ENCODE measurements at places on chromosomes 12 and 14.

- DNase-seq: no peak
These were observed 1.2 kb upstream of the PA2G4 start for GRCh38 chr12:56103066-56103711.

DNA sequence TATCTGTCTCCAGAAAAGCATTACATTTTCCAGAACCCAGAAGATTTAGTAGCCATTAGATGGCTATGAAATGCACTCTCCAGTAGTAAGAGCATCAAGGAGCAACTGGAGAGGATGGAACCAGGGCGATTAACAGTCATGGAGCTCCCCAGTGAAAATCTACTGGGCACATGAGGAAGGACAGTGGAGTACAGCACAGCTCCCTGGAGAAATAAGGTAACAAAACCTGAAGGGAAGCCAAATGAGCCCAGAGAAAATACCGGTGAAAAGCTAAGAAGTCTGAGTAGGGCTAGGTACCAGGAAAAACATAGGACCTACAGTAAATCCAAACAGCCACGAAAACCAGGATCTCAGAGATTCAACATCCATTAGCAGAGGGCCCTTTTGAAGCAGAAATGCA lies 21.6 kb downstream of the SOX5 start:
- no peak for DNase-seq

DNA sequence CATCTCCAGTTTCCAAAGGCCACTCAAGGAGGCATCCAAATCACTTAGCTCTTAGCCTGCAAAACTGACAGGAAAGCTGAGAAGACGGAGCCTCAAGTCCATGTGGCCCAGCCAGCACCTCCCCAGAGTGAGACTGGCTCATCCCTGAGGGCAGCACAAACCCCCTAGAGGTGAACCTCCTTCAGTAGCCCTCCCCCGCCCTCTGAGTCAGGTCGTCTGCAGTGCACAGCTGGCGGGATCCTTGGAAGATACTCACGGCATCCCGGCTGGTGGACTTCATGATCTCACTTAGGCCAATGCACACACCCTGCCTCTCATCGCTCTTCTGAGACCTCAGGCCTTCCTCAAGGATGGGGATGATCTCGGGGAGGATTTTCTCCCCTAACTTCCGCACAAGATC lies 24.1 kb upstream of the RAB35 start:
- DNase-seq: no peak

DNA sequence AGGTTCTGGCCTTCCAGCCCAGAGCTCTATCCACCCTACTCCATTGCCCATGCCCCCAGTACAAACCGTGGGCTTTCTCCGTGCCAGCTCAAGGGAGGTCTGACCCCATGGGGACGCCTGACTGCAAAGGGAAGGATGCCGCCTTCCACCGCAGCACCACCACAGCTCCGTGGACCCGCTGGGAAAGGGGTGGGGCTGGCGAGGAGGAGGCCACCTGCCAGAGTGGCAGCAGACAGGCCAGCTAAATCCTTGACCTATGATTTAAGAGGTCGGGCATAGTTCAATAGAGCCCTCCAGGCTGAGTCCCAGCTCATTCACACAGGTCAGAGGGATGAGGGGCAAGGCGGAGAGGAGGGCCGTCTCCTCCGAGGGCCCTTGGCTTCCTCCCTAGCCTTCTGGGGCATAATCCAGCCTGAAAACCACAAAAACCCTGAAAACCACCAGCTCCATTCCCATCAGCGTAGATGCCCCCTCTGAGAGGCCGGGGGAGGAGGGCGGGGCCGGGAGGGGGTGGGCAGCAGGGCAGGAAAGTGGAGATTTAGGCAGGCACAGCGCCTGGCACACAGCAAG lies 14.9 kb upstream of the FIGNL2 start:
- DNase-seq: no peak

DNA sequence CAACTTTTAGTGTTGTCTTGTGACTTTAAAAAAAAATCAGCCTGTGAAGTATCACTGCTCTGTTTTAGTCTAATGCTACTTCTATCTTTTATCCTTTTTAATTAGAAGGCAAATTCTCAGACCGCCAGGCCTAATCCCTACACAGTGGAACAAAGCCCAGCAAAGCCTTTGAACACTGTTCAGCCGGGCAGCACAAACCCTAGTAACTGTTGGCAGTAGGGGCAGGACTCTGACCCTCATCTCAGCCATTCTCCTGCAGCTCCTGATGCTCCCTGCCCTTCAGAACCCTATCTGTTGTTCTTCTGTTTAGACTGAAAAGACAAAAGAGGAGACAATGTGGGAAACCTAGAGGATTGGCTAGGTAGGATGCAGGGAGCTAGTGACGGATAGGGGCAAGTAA lies 78.0 kb upstream of the OTX2 start:
- DNase-seq: no peak

GRCh38 chr12:39905152-39905551 lies 200.7 kb downstream of the SLC2A13 start:
- DNase-seq: peak; percentile 30

DNA sequence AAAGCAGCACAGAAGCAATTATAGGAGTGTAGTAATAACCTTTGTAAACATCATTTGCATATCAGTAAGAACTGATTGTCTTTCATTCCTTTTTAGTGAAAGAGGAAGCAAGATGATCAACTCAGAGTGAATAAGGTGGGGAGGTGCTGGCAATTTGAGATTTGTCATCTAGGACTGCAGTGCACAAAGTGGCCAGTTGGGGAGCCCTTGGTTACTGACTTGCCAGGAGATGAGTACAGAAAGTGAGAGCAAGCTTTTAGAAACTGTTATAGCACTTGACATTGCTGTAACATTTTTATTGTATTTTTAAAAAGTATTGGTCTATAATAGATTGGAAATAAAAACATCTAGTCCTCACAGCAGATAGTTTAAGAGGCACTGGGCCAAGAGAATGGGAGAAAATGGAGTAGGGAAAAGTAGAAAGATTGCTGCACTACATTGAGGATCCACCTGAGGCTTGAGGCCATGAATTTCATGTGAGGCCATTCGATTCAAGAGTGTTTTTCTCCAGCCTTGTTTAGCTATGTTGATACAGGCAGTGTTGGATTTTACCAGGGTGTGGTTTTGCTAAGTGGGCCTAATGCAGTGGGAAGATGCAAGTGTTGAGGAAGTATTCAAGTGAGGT lies 98.2 kb downstream of the SNAPC1 start:
- peak; percentile 47 for DNase-seq

DNA sequence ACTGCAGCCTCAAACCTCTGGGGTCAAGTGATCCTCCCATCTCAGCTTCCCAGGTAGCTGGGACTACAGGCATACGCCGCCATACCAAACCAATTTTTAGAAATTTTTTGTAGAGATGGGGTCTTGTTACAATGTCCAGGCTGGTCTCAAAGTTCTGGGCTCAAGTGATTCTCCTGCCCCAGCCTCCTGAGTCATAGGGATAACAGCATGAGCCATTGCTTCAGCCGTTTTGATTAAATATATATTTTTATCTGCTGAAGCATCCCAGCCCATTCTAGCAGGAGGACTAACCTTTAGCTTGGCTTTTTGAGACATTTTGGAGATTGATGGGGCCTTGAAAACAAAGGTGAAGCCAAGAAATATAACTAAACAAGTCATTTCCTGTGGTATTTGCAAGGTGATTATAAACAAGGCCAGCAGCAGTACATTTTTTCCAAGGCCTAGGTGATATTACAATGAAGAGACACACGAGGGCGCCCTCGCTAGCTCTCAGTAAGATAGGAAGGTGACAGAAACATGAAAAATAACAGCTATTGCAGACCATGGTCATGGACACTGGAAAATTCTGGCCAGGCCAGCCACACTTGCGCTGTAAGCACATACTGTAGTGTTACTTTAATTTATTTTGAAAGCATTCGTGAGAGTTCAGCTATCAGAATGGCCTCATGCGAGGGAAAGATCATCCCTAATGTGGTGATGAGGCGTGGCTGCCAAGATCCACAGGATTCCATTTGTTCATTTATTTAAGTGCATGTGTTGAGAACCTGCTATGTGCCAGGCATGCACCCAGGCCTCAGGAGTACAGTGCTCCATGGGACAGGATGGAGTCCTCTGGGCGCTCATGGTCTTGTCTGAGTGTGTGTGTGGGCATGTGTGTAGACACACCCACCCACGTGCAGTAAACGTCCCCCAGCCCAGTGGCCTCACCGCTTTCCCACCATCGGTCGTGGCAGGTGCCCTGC lies 63.5 kb downstream of the DGLUCY start:
- peak; percentile 56 for DNase-seq

DNA sequence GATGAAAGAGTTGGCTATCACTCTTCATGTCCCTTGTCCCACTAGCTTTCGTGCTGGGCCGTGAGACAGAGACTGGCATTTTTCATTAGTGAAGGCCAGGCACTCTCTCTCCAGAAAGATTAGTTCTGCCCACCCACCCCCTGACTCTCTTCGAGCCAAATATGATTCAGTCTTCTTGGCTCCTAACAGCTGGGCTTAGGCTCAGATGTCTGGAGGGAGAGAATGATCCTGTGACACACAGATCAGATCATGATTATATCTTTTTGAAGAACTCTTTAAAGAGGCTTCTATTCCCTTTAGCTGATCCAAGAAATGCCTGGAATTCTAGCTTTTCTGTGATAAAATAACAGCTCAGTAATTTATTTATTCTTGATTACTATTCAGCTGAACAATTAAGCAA lies 5.2 kb upstream of the GNG2 start:
- no peak for DNase-seq

DNA sequence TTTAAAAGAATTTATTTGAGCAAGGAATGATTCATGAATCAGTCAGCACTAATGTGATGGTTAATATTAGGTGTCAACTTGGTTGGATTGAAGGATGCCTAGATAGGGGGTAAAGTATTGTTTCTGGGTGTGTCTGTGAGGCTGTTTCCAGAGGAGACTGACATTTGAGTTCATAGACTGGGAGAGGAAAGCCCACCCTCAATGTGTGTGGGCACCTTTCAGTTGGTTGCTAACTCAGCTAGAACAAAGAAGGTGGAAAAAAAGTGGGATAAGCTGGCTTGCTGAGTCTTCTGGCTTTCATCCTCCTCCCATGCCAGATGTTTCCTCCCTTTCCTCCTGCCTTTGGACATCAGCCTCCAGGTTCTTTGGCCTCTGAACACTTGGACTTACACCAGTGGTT lies 47.2 kb downstream of the TESPA1 start:
- DNase-seq: no peak

DNA sequence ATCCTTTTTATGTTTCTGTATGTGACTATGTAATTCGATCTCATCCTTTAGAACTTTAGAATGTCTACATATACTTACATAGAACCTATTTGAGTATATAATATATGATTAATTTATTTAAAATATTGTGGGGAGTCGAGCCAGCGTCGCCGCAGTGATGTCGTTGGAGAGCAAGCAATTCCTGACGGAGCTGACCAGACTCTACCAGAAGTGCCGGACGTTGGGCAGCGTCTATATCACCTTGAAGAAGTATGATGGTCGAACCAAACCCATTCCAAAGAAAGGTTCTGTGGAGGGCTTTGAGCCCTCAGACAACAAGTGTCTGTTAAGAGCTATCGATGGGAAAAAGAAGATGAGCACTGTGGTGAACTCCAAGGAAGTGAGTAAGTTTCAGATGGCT lies 6.4 kb upstream of the CD27 start:
- DNase-seq: no peak

DNA sequence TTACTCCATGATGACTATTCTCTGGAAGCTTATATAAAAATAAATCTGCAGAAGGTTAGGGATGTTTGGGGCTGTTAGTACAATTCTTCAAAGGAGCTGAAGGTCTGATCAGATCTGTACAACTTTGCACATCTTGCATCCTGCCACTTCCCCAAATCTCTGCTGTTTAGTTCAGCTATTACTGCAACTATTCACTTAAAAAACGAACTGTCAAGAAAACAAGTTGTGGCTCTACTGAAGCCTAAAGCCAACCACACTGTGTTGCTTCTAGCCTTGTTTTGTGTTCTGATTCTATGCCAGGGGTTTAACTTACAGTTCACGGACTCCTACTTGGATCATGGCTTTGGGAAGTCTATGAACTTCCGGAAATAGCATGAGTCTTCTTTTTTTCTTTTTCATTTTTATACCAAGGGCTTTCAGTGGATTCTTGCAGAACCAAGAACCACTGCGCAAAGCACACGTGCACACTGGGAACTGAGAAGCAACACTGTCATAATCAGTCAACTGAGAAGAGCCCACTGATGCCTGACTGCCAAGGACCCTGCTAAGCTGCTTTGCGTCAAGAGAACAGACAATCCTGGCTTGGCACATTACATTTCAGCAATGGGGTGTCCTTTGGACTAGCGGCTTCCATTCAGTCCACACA lies 66.3 kb upstream of the EEA1 start:
- no peak for DNase-seq

GRCh38 chr12:76531056-76531455 lies 28.5 kb downstream of the OSBPL8 start:
- no peak for DNase-seq

- DNase-seq: no peak
These were observed 492.6 kb upstream of the GARIN6 start for GRCh38 chr12:99154983-99155336.

DNA sequence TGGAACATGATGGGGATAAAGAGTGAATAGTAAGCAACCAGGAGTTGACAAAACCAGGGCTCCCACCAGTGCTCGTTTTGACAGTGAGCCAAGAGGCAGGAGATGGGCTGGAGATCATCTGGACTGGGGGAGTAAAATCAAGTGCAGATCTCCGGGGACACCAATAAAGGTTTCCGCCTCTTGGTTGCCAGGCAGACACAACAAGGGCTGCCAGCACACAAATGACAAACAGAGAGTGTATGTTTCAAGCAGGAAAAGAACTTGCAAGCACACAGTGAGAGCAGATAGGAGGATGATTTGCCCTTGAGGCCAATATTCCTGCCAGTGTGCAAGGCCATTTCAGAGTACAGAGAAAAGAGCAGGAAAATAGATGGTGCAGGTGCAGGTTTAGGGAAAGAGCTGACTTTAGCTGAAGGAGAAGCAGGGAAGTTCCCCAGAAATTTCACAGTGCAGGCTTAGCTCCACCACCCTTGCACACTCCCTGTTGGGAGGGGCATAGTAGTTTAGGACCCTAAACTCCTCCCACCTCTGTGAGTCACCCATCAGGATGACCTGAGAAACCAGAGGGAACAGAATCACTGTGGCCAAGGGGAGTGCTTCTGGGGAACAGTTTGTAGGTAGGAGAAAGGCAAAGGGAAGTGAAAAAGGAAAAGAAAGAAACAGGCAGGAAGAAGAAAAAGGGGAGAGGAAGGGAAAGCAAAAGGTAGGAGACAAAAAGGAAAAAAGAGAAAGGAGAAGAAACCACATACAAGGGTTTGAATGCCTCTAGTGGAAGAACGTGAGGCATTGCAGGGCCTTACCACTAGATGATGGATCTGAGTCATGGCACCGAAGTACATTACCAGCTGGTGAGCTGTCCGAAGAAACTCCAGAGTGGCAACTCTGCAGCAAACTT lies 404.4 kb downstream of the SLC6A15 start:
- DNase-seq: no peak
